Urothelium cell line (cell line): ENCODE measurements at places on chromosomes 1 and 21.

- peak; percentile 13 for DNase-seq
Measured at GRCh38 chr21:16419188-16419921, 689.6 kb downstream of the USP25 start.

DNA sequence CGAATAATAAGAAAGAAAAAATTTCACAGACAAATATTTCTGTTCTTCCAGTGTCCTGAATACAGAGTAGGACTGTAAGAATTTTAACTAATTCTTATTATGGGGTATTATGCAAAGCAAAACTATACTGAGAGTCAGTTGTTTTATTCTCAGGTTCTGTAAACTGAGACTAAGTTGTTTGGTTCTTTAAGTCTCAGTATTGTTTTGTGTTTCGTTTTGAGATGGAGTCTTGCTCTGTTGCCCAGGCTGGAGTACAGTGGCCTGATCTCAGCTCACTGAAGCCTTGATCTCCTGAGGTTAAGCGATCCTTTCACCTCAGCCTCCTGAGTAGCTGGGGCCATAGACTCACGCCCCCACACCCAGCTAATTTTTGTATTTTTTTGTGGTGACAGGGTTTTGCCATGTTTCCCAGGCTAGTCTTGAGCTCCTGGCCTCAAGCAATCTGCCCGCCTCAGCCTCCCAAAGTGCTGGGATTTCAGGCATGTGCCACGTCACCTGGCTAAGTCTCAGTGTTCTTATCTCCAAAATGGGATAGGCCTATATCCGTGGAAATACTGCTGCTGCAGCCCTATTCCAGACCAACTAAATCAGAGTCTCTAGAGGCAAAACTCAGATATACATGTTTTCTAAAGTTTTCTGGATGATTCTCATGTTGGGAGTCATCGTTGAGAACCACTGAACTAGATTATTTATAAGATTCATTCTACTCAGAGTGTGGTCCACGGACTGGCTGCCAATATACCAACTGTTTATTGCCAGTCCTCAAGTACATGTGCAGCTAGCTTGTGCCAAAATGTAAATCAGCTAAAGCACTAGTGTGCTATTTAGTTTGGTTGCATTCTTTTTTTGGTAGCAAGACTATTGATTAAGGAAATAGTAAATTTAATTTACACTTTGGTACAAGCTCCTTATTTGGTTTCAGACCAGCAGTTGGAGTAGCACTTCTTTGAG is 116.6 kb downstream of the HS2ST1 start:
- DNase-seq: no peak

DNA sequence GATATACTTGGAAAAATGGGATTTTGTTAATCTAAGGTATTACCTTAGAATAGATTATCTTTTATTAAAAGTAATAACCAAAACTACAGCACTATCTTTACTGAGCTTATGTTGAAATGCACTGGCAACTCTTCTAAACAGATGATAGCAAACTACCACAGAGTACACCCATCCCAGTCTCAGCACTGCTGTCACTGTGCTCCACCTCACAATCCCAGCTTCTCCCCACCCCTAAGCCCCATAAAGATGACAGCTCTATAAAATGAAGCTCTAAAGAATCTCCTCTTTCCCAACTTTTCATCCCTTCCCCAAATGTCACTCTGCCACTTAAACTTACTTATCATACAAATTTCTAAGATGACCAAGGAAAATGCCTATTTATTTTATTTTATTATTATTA is 6.4 kb downstream of the DSTYK start:
- no peak for DNase-seq

- no peak for DNase-seq
Measured at GRCh38 chr1:56411021-56411420, 168.3 kb downstream of the PLPP3 start.

DNA sequence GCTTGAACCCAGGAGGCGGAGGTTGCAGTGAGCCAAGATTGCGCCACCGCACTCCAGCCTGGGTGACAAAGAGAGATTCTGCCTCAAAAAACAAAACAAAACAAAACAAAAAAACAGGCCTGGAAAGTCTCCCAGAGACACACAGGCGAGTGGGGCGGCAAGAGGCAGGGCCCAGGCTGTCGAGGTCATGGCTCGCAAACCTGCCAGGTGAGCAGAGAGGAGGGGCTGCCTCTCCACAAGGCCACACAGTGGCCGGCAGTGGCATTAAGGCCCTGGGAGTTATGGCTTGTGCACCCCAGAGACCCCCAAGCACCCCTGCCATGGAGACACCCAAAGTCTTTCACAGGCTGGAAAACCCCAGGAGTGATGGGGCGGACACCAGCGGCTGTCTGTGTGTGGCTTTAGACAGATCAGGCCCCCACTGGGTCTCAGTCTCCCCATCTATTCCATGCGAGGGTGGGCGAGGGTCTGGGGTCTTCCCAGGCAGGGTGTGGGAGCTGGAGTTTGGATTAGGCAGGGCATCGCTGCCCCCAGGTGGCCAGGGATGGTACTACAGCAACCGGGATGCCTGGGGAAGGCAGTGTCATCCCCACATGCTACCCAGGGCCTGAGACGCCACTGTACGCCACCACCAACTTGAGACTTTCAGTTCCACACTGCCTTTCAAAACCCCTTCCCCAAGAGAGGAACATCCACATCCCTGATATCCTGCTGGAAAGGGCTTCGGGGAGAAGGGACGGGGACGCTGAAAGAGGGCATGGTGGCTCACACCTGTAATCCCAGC is 7.3 kb upstream of the CTRC start:
- DNase-seq: peak; percentile 76

DNA sequence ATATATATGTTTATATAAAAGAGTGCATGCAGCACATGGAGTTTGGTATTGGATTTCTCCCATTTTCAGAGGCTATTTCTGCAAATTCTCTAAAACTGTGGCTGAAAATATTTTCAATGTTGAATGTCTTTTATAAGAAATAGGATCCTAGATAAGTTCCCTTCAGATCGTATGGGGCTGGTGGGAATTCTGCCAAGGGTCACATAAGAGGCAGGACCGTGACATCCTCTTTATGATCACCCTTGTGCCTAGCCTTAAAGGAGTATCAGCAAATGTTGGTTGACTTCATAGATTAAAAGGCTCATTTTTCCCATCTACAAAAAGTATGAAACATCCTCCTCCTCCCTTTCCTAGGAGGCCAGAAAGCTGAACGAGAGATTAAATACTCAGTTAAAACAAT is 1.3 kb upstream of the IFNAR2 start:
- no peak for DNase-seq

DNA sequence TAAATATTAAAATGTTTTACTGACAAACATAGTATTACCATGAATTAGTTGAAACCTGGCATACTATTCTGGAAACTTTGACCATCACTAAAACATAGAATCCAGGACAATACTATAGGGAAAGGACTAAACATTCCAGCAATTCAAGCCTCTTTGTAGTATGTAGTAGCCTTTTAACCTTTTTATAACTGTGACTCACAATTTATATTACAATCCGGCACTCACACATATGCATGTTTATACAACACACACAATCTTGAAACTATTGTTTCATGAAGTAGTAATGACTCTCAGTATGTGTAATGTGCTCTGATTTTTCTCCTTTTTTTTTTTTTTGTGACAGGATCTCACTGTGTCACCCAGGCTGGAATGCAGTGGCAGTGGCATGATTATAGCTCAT is 64.3 kb downstream of the ANKRD13C start:
- no peak for DNase-seq

DNA sequence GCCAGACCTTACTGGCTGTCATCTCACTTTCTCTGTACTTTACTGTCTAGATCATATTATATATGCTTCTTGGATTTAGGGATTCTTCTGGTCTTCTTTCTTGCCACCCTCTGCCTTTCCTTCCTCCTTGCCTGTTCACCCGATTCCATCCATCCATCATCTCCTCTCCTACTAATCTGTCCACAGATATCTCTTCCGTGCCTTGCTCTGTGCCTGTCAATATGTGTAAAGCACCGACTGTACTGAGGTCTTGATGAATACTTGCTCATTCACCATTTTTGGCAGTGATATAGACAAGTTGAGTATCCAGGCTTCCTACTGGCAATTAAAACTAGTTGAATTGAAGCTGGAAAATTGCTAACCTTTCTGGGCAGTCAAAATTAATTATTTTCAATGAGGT is 8.1 kb downstream of the FMN2 start:
- DNase-seq: no peak

GRCh38 chr1:223886516-223886921 is 40.8 kb upstream of the TP53BP2 start:
- peak; percentile 21 for DNase-seq

GRCh38 chr1:77089756-77090155 is 129.5 kb downstream of the PIGK start:
- DNase-seq: no peak

DNA sequence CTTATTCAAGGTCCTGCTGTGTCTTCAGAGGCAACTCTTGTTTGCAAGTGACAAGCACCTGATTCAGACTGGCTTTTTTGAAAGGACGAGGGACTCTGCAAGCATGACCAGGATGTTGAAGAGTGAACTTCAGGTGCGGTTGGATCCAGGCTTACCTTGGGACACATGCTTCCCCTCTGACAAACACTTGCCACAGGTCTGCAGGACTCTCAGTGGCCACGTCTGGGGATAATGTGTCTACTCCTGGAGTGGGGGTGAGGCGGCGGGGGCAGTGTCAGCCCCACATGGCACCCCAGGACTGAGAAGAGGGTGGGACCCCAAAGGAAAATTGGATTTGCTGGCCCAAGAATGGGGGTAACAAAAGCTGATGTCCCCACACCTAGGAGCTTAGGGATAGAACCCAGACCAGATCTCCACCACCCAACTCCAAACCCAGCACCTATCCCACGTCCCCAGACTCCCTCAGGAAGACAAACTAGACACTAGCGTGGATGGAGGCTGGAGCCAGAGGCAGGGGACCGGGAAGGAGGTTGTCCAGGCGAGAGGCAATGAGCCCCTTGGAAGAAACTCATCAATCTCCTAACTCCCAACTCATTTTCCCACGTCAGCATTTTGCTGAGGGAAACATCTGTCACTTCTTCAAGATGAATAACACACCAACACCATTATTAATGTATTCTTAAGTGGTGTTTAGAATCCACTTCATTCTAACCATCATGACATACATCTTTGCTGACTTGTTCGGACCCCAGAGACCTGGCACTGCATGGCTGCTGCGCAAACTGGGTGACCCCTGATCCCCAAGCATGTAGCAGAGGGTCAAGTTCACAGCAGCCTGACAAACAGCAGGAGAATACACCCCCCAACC is 32.0 kb upstream of the LAPTM5 start:
- DNase-seq: no peak

GRCh38 chr1:246925997-246926626 is 5.6 kb downstream of the AHCTF1 start:
- no peak for DNase-seq
